ENCODE measurements at places on chromosomes 1 and 21.

DNA sequence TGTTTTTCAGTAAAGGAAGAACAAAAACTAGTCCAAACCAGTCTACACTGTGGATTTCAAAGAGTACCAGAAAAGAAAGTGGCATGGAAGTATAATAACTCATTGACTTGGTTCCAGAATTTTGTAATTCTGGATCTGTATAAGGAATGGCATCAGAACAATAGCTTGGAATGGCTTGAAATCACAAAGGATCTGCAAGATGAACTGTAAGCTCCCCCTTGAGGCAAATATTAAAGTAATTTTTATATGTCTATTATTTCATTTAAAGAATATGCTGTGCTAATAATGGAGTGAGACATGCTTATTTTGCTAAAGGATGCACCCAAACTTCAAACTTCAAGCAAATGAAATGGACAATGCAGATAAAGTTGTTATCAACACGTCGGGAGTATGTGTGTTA lies 21.3 kb downstream of the CHODL start:
- DNase-seq, result no peak

DNA sequence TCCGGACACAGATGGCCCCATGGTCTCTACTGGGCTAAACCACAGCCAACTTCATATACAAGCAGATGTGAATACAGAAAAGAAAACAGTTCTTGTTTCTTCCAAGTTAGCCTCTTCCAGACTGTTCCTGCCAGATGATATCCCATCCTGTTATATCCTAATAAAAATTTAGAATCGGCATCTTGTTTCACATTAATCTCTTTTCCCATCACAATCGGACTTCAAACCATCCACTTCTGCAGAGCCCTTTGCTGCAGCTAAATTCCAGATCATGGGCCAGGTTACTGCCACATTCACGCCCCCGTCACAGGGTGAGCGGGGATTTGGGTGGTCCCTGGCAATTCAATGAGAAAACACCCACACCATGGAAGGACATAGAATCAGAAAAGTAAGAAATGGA lies 57.2 kb downstream of the NPHP4 start:
- no peak for DNase-seq

DNA sequence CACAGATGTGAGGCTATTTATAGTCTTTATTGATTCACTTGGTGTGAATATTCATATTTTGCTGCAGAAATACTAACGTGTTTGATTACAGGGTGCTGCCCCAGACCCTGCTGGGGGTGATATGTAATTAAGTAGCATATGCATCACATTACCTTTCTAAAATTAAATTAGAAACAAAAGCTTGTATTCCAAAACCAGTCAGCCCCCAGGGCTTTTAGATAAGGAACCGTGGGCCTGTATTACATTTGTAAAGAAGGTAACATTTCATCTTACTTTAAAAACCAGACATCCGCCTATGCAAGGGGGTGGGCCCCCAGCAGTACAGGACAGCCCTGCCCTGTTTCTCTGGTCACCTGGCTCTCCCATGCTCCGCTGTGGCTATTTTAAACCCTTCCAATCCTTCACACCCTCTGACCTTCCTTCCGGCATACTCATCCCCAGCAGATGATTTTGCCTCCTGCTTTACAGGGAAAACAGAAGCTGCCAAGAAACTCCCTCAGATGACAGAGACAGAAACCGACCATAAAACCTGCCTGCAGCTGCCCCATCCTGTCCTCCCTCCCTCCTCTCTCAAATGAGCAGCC lies 22.0 kb upstream of the KCNC4 start:
- no peak for DNase-seq

DNA sequence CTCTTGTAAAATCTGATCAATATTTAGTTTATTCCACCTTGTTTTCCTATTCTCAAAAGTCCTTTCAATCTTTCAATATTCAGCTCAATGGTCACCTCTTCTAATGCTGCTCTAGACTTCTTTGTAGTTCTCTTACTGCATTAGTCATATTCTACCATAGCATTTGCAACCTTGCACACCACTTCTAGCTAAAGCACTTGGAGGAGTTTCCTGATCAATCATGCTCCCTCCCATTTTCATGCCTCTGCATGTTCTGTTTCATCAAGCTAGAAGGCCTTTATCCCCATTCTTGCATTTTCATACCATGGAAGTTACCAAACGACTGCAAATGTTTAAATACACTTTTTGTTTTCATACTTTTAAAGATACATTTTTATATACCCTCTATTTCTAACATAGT lies 72.1 kb downstream of the SLC5A9 start:
- DNase-seq, result no peak

DNA sequence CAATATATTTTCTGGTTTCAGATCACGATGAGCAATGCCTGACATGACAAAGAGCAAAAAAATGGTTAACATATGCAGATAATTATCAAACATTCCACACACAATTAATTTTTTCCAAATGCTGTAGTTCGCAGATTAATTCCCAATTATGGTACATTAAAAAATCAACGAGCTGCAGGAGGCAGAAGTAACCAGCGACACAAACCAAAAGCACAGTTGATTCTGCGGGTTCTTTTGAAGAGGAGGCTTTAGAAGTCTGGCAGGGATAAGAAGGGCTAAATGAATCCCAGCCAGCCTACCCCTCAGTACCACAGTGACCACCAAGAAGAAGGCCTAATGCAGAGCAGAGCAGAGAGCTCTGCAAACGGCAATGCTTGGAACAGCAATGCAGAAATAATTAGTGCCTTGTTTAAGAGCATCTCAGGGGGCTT lies 17.0 kb upstream of the KNCN start:
- DNase-seq, result no peak

DNA sequence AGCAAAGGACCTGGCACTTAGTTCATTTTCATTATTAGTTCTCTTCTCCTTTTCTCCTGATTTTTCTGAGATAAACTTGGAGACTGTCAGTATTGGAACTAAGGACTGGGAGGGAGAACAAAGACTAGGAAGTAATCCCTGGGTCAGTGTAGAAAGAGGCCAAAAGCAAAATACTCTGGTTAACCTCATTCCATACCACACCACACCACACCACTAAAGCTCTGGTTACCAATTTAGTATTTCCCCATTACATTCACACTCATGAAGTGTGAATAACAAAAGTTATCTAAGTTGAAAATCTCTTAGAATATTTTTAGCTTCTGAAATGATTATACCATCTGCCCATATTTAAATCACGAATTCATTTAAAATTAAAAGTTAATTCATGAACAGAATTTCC lies 68.9 kb upstream of the DMRTA2 start:
- DNase-seq, result no peak

- DNase-seq, result no peak
Observed at GRCh38 chr1:34055818-34056217, 109.2 kb downstream of the CSMD2 start.

DNA sequence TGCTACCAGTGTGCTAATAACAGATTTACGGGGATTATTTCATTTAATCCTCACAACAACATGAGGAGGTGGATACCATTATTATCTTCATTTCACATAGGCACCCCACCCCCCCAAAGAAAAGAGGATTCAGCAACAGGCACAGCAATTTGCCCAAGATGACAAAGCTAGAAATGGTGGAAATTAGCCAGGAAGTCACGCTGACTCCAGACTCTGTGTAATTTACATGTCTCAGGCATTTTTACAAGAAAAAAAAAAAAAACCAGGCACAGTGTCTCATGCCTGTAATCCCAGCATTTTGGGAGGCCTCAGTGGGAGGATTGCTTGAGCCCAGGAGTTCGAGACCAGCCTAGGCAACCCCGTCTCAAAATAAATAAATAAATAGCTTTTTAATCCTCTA lies 37.5 kb upstream of the PRDM2 start:
- DNase-seq, result no peak

DNA sequence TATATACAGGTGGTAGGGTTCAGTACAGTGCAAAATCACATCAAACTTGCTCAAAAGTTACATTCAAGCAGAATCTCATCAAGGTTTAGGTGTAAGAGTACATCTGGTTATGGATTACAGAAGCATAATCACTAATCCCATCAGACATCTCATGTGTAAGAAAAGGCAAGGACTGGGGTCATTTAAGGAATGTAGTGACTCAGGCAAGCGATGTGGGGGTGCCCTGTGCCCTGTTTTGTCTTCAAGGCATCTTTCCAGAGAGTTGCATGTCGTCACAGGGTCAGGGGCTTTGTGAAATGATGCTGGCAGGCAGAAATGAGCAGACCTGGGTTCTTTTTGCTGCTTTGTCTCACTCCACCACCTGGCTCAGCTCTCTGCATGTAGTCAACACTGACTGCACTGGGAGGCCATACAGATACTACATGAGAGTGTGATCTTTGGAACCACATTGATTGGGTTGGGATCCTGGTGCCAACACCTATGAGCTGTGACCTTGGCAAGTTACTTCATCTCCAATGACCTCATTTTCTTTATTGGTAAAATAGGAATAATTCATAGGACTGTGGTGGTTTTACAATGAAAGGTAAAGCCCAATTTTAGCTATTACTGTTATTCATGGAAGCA lies 8.2 kb upstream of the HHIPL2 start:
- DNase-seq, result no peak

- DNase-seq, result no peak
Observed at GRCh38 chr21:36603221-36603620, 95.7 kb upstream of the SIM2 start.

DNA sequence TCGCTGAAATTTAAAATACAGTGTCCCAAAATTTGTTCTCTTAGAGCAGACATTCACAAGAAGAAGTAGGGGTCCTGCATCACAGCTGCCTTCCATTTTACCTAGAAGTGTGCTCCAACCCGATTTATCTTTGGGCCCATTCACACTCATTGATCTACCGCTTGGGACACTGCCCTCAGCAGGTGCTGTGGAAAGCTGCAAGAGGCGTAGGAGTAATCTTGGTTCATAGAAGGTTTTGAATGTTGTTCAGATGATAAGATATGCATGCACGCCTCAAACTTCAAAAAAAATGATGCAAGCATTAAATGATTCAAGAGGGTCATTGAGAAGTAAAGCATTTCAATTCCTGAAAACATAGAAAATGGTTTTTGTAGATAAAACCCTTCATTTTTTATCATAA lies 18.6 kb upstream of the C1orf105 start:
- no peak for DNase-seq

- no peak for DNase-seq
Observed at GRCh38 chr1:157829210-157829609, 9.3 kb upstream of the FCRL1 start.

Measured in activated CD4-positive, alpha-beta memory T cell treated with anti-CD3 and anti-CD28 coated beads for 36 hours (primary cell).